ENCODE measurements at places on chromosomes 4 and X. TPM values are rescaled to one million over a fixed set of nuclear protein-coding genes. Genes with fewer than 3 reads are reported as not detected.

Gene CD40LG
- total RNA-seq, result not detected

GRCh38 chr4:164304861-164305260 lies 449.1 kb upstream of the SMIM31 start:
- DNase-seq, result no peak

Gene GPM6B
- 0.13 TPM for total RNA-seq

DNA sequence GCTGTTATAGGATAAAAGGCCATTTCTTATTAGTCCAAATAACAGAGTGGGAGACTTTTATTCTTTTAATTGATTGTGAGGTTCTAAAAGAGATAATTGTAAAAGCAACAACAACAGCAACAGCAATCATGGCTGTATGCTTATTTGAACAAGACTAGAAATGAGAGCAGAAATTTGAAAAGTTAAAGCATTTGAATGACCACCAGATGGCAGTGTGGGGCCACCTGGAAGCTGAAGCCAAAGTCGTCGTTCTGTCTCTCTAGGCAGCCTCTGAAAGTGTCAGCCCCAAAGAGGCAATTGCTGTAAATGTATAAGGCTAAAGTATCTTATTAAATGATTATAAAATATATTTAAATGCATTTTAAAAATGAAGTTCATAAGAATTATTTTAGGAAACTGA lies 42.2 kb downstream of the SH2D1A start:
- peak; percentile 32 for DNase-seq

DNA sequence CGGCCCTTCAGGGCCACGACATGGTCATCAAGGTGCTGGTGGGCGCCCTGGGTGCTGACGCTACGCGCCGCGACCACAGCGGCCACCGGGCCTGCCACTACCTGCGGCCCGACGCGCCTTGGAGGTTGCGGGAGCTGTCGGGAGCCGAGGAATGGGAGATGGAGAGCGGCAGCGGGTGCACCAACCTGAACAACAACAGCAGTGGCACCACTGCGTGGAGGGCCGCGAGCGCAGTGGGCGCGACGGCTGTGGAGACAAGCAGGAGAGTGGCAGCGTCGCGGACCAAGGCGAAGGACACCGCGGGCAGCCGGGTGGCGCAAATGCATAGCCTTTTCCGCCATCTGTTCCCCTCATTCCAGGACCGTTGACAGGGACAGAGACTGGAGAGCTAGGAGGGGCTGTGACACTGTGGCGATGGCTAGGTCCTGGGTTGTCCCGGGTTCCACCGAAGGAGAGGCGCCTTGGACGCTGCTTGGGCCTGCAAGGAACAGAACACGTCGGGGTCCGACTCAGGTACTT lies 919 bp downstream of the SOWAHD start:
- DNase-seq, result no peak

GRCh38 chr4:16119981-16120380 lies 36.2 kb upstream of the PROM1 start:
- DNase-seq, result no peak

Gene MAGED4
- 33.4 TPM for total RNA-seq

DNA sequence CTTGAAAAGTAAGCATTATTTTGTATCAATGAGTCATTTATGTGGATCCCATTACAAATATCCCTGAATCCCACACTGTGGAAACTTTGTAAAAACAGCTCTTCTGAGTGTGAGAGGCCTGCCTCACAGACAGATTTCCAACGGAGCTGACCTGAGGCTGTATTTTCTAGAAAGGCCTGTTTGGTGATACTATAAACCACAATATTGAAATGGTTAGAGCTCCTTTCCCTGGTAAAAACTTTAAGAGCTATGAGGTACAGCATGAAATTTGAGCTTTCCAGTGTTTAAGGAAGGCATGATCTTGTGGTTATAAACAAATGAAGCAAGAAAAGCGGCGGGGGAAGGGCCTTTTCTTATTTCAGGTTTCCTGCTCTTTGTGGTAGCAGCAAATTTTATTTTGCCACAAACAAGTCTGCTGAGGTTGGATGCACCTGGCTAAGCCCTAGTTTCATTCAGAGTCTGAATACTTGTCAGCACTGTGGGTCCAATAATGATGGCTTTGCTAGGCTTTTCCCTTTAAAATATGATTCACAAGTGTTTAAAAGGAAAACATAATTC lies 86.8 kb upstream of the ETNPPL start:
- DNase-seq, result no peak

DNA sequence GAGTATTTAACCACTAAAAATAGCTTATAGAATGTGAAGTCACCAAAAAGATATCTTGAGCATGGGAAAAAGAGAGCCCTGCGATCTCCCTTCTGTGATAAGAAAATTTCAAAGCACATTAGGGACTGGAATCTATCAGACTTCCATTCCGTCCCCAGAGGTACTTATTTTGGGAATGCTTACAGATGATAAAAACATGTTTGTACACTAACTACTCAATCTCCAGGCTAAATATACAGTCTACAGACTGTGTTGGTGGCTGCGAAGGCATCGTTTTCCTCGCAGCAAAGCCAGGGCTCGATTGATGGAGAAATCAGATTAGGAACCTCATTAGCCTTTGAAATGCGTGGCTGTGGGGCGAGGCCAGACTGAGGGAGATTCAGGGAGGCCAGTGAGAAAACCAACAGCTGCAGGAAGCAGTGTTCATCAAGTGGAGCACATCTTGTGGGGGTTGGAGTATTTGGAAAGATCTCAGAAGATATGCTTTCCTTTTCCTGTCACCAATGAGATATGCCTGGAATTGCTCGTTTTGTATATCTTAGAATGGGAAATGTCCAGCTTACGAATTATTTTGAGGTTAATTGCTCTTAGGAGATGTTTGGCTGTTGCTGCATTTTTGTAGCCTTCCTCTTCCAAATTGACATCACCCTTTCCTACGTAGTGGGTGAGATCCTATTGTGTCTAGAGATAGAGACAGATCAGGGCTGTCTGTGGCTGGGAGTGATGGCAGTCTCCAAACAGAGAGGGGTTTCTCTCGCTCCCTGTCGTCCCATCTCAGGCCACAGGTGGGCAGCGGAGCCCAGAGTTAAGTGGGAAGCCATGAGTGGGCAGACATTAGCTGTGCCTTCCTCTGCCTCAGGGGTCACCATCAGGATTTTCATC lies 224.9 kb upstream of the FAT1 start:
- no peak for DNase-seq

GRCh38 chr4:53767482-53767881 lies 176.2 kb upstream of the LNX1 start:
- no peak for DNase-seq

DNA sequence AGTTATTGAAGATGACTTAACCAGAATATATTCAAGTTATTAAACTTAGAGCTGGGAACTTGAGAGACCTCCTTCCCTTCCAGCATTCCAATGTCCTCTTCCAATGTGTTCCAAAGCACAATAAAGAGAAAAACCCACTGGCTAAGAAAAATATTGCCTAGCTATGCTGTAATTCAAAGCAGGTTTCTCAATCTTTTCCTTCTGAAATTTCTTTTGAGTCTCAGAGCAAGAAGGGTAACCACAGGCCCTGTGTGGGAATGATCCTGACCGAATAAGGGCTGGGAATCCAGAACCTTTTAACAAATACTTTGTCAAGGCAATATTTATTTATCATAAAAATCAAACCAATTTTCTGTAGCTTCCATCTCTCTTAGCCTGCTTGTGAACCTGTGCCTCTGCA lies 150.7 kb upstream of the SFRP2 start:
- no peak for DNase-seq

Gene NKRF
- total RNA-seq, result 4.4 TPM

Gene TLL1
- 31.0 TPM for total RNA-seq

Gene TLR7
- total RNA-seq, result not detected

GRCh38 chr4:117801756-117802155 lies 232.5 kb upstream of the NDST3 start:
- DNase-seq, result no peak

Gene CHRNA9
- not detected for total RNA-seq

Gene ESX1
- under 0.01 TPM for total RNA-seq

Gene PTPN13
- under 0.01 TPM for total RNA-seq

GRCh38 chrX:21970326-21970725 lies 29.8 kb downstream of the SMS start:
- no peak for DNase-seq

DNA sequence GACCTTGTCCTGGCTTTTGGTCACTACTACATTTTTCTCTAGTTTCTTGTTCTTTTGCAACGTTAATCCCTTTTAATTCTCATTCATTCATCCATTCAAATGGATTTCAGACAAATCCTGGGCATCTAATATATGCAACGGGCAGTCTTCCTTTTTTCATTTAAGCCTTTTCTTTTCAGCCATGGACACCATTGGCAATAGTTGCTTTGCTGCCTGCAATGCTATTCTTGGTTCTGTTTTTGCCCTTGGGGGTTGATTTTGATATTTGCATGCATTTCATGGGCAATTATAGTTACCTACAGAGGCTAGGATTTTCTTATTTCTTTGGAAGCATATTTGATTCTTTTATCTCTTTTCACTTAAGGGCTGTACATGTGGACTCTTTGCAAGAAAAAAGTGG lies 180.5 kb upstream of the ARX start:
- no peak for DNase-seq

GRCh38 chr4:155972098-155972497 lies 18.4 kb upstream of the CTSO start:
- no peak for DNase-seq
